ENCODE measurements at places on chromosomes 1 and 21.

GRCh38 chr1:36599828-36600227, 117.1 kb upstream of the CSF3R start:
- DNase-seq = no peak

GRCh38 chr1:206723462-206723804, 38.7 kb downstream of the MAPKAPK2 start:
- no peak for DNase-seq

GRCh38 chr1:214563881-214564280, 12.5 kb upstream of the PTPN14 start:
- DNase-seq = no peak

DNA sequence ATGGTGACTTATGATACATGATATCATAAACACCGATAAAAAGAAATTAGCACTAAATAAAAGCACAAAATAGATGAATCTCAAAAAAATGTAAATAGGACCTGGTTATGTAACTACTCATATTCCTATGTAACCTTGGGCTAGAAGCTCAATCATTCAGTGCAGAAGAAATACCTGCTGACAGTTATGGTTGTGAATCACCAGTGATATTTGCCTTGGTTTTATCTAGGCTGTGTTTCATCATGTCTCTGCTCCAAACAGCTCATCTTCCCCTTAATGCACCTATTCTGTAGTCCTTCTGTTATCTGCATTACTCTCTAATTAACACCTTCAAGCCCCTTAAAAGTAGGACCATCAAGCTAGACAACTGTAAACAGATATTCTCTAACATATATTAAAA, 16.3 kb upstream of the PIGC start:
- DNase-seq = no peak

DNA sequence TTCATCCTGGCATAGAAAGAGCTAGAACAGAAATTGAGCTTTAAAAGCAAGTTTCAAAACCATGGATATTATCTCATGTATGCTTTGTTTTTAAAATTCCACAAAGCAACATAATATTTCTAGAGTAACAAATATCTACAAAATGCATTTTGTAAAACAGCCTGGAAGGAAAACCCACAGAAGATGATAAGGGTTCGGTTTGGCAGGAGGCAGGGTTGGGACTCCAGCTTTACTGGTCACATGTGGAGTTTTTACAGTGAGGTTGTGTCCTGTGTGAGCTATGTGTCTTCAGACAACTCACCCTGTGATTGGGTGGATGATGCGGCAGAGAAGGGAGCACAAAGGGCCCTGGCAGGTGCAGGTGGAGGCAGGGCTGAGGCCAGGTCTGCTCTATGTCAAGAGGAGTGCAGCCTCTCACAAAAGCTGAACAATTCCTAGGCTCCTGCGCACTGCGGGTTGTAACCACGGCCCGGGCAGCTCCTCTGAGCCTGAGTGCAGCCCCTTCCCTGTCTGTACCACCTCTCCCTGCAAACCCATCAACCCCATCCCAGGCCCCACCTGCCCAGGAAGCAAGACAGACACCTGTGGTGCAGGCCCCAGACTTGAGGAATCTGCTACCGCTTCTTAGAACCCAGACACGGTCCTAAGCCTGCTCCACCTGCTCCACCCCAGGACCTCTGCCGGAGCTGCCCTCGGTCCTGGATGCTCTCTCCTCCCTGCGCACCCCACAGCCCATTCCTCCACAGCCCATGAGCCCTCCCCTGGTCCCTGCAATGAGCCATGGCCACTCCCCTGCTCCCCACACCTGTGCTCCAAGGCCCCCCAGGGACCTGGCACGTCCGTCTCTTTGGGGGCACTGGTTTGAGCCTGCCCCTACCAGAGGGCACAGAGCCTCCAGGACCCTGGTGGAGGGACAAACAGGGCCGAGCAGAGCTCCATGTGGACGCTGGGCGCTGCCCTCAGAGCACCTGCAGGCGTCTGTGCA, 2.8 kb upstream of the COL18A1 start:
- DNase-seq = no peak
